ENCODE measurements at places on chromosomes 3 and 15.

DNA sequence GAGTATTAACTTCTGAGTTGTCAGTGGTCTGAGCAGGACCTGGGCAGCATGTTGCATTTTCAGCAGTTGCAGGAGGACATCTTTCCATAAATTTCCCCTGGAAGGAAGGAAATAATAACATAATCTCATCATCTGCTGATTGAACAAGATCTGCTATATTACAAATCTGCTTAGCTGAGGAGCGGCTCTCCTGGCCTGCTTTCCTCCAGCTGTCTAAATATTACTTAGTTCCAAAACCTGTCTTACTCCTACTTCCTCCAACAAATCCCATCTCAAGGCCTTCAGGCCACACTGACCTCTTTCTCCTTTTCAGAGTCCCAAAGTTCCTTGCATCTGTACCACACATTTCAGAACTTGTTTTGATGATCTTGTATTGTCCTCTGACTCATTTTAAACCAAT lies 364.4 kb upstream of the MCTP2 start:
- DNase-seq: no peak

DNA sequence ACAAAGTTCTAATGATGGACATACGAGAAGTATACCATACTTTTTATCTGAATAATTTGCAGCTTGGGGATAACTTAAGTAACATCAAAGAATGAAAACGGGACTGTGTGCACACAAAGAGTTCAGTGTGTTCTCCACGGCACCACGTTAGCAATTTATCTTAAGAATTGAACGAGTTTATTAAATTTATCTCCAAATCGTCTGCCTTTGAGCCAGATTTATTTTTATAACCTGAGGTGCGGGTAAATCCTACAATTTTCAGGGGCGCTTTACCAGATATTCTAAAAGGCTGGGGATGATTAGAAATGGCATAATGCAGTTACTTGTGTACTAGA lies 3.5 kb downstream of the CHD2 start:
- DNase-seq: no peak

GRCh38 chr3:71054312-71054711 lies 529.2 kb downstream of the FOXP1 start:
- no peak for DNase-seq

DNA sequence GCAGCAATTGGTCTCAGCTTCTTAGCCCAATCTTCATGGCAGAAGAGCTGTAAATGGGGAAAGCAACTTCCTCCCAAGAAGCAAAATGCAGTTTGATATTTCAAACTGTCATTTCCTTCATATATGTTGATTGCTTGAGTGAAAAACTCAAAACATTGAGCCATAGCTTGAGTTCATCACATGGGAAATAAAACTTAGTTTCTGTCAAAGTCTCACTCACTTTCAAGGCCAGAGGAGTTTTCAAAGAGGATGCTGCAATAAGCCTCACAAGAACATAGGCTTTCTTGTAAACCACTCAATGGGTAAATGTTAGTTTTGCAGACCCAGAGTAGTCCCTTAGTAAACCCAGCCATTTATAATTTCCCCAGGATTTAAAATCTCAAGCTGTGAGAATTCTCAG lies 29.1 kb upstream of the SUCLG2 start:
- no peak for DNase-seq

GRCh38 chr3:14847613-14848541 lies 29.1 kb downstream of the FGD5 start:
- no peak for DNase-seq

DNA sequence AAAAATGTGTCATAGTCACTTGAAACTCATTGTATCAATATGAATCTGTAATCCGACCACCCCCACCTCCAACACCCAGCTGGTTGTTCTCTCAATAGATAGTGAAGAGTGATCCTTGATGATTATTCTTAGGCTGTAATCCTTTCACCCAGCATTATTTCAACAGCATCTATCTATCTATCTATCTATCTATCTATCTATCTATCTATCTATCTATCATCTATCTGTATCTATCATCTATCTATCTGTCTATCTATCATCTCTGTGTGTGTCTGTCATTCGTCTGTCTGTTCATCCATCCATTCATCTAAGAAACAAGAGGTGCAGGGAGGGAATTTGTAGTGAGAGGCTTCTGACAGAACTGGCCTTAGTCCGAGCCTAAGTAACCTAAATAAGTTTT lies 78.7 kb upstream of the IGSF10 start:
- DNase-seq: no peak

- no peak for DNase-seq
These were observed 895.4 kb downstream of the FHIT start for GRCh38 chr3:60355825-60356224.

DNA sequence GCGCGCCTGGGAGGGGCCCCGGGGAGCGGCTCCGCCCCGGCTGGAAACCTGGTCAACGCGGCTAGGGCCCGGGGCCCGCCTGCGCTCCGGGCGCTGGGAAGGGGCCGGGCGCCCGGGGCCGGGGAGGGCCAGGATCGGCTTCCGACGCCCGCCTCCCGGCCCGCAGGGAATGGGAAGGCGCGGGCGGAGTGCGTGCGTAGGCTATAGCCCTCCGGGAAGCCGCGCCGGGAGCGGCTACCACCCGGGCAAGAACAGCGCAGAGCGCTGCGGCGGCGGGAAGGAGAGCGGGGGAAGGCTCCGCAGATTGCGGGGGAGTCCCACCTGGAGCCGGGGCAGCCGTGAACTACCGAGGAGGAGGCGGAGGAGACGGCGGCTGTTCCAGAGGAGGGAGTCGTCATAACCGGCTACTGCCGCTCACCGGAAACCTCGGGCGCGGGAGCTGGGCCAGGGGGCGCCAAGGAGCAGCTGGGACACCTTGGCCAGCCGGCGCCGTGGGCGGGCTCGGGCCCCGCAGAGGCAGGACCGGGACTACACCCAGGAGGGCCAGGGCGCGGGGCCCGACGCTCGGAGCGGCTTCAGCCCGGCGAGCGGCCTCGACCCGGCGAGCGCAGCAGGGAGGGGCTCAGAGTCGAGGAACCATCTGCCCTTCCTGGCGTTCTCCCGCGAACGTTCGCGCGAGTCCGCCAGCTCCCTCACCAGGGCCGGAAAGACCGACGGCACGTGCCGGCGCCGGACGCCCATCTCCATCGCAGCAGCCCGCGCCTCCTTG lies at the start of gene EOGT:
EOGT (minus strand) TSS at position 432 of the 769 bp plus-strand sequence. CDS start 3,838 bp downstream, outside the sequence.
- peak; percentile 59 for DNase-seq

DNA sequence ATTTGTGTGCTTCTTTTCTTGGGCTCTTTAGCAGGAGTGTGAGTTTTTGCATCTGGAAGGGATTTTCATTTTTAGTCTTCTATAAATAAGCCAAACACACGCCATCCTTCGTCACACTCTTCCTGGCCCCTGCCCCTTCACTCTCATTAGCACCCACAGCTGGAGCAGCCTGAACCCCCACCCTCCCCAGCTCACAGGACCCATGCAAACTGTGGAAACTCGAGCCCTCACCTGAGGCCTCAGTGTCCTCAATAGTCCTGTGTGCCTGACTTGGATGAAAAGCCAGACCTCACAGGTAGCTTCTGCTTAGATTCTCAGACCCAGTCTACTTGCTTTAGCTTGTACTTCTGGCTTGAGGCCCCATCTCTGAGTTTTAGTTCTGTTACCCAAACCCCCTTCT lies 167.9 kb downstream of the MTHFS start:
- no peak for DNase-seq

GRCh38 chr3:21505711-21506460 lies 245.1 kb downstream of the ZNF385D start:
- no peak for DNase-seq

DNA sequence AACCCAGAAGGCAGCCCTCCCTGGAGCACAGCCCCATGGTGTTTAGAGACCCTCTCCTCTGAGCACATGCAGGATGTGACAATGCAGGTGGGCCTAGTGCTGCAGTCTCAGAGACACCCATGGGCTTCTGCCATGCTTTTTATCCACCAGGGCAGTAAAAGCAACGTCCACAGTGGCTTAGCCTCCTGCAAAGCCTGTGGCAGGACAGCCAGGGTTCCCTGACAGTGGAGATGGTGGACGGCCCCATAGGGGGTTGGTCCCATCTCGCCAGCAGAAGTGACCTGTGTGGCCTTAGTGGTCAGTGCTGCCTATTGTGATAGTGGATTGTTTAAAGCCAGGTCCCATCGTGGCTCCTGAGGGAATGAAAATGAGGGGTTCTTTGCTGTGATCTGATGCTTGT lies 46.6 kb downstream of the APBA2 start:
- DNase-seq: no peak

GRCh38 chr3:4552811-4553210 lies 59.7 kb downstream of the ITPR1 start:
- DNase-seq: no peak
